Thymus (tissue), 14 donors: ENCODE measurements at places on chromosomes 12 and 14. TPM values are rescaled to one million over a fixed set of nuclear protein-coding genes. Genes with fewer than 3 reads are reported as not detected.
A peak's percentile ranks its signal among the peaks of the same experiment; 100 is the strongest.

The ESPL1 gene
- total RNA-seq = 8.9 TPM

The EIF2S3B gene
- 1.1 TPM for total RNA-seq

The CLEC4E gene
- 0.19 TPM for total RNA-seq

The SDSL gene
- 2.1 TPM for total RNA-seq

The ALG10 gene
- 5.9 TPM for total RNA-seq

The KLHL33 gene
- 0.80 TPM for total RNA-seq

GRCh38 chr12:79559591-79559990, 131.2 kb downstream of the PAWR start:
- DNase-seq = no peak

DNA sequence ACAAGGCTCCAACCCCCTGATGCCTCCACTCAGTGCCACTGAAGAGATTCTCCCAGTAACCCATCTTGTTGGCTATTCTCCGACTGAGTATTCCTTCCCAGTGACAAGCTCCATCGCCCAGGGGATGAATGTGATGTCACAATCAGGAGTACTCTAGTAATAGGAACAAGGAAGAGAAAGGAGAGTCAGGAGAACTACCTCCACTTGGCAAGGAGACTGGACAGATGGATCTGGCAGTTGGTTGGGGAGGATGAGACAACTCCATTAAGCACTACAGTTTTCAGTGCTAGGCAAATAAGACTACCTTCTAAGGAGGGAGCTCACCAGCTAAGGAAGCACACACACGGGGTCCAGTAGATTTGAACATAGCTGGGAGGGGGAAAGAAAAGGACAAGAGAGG, 5.3 kb downstream of the RNF41 start:
- no peak for DNase-seq

DNA sequence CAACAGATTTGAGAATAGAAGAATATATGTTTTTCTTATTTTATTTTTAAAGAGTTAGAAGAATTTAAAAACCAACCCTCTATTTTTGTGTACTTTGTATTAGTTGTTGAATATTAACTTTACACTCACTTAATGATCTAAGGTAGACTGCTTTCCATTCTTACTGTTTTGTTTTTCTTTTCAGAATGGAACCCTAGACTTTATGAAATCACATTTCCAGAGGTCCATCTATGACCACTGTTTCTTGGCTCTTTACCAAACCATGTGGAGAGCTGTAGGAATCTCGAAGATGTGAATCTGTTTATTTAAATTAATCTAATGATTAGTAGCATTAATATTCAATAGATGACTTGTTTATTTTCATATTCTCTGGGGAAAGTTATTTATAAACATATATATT, 7.2 kb upstream of the PIK3C2G start:
- no peak for DNase-seq

DNA sequence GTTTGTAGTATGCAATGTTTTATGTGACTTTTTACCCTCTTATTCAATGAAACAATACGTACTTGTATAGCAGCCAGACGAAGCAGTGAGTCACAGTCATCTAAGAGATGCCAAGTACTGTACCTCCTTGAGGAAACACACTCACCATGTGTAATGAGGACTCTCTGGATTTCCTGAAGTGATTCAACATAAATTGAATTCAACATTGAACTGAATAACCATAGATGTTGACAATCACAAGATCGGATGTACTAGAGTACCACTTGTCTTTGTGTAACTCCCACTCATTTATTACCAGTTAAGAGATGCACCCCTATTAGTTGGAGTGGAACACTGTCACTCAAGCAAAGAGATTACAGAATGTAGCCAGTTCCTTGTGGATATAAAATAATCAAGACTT, 175.2 kb upstream of the HMGA2 start:
- no peak for DNase-seq

DNA sequence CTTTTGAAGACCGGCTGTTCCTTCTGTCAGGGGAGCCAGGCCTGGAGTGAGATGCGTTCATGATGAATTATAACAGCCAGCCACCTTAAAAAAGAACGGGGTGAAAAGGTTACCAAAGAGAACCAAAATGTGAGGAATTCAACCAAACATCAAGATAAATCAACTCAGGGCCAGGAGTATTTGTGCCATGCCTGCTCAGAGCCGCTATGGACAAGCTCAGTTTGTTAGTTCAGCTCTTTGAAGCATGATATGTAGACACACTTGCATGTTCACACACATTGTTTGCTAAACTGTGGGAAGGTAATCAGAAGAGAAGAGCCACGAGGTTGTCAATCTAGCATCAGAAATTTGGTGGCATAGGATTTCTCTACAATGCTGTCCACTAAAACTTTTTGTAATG, 367.4 kb upstream of the TBX3 start:
- no peak for DNase-seq

DNA sequence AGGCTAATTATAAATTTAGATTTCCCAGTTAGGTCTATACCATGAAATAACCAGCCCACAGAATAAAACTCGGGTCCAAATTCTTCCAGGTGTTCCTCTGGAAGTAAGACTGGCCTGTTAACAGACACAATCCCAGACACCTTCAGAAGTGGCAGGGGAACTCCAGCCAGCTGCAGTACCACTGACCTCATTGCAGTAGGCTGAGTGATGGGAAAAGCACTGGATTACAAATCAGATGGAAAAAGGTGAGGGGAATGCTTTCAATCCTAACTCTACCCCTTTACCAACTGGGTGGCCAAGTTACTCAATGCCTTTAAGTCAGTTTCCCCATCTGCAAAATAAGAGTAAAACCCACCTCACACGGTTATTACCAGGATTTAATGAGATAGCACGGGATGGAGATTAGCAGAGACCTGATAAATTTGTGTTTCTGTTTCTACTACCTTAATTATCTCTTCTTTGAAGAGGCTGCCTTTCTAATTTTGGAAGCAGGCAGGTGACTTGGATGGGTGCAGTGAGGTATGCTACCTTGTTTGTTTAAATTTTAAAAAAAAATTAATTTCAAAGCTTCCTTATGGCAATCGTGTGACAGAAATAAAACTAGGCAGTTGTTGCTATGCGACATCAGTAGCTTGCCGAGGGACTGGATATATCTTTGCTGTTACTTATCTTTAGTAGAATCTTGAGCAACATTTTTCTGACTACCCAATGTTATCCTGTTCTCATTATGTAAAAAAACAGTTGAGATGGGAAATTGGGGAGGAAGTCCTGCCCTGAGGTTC, 167.3 kb upstream of the GRIN2B start:
- no peak for DNase-seq

- no peak for DNase-seq
These were observed 14.8 kb upstream of the APOF start for GRCh38 chr12:56377310-56377988.

DNA sequence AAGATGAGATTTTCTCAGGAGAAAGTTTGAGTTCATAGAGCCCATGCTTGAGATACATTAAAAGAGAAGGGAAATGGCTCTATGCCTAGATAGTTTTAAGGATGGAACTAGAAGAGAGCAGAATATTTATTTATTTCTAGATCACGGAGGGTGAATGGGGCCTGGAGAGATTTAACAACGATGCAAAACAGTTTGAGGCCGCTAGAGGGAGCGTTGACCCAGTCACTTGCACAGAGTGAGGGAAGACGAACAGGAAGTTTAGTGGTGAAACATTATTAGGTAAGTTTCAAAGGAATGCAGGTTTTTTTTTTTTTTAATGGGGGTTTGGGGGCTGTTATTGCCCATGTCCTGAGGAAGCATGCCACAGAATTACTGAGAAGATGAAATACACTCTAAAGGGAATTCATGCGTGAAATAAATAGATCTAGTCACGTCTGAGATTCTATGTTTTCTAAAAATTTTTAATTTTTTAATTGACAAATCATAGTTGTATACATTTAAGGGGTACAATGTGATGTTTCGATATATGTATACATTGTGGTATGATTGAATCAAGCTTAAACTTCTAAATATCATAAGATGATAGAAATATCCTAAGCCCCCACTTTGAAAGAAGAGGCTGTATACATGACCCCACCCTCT, 14.8 kb upstream of the PPP1R1A start:
- peak; percentile 43 for DNase-seq

GRCh38 chr14:88188745-88189416, 134.2 kb downstream of the KCNK10 start:
- no peak for DNase-seq

DNA sequence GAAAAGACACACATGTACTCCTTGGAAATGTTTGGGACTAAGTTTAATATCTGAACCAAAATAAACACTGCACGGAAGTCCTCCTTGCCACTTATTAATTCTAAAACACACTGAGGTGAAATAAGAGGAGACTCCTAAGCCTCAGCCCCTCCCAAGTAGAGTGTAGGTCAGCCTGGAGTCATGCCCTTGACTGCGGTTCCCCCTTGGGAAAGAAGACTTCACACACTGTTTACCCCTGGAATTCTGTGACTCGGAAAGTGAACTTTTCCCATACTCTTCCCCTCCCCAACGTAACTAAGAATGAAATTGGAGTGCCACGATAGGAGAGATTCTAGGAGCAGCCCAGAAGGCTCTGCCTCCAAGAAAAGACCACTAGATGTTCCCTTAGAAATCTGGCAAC, 8.6 kb upstream of the TFCP2 start:
- DNase-seq = no peak

DNA sequence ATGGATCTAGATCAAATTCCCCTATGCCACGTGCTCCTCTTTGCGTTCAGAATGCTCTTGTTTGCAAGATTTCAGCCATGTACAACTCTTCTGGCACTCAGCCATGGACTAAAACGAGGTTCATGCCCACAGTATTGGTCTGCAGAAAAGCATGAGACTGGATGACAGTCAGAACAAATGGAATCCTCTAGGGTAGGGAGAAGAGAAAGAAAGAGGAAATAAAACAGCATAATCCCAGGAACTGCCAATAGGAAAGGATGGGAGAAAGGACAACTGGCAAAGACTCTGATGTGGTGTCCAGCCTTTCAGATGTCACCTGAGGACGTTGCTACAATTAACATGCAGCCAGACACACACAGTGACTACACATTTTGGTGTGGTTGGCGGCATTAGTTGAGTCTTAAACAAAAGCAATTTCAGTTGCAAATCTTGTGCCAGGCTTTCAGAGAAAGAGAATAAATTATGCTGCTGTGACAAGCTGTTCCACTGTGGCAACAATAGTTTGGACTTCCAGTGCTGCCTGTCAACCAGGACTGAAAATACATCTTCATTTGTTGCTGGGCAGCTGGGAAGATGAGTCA, 338.0 kb downstream of the RGS6 start:
- DNase-seq = no peak
